ENCODE measurements at places on chromosomes 6 and 20. TPM values are rescaled to one million over a fixed set of nuclear protein-coding genes. Genes with fewer than 3 reads are reported as not detected.

VWA7 gene
- polyA plus RNA-seq = 5.3 TPM

C6orf58 gene
- polyA plus RNA-seq = 0.52 TPM

SNX21 gene
- 14.8 TPM for polyA plus RNA-seq

C6orf141 gene
- not detected for polyA plus RNA-seq

HCK gene
- not detected for polyA plus RNA-seq

OR2H2 gene
- polyA plus RNA-seq = not detected

GATA5 gene
- not detected for polyA plus RNA-seq

Data from neural cell (in vitro differentiated cells).